ENCODE measurements at places on chromosomes 3 and 15. TPM values are rescaled to one million over a fixed set of nuclear protein-coding genes. Genes with fewer than 3 reads are reported as not detected.
A peak's percentile ranks its signal among the peaks of the same experiment; 100 is the strongest.

- no peaks in the 10 kb centered on the region for H3K36me3 ChIP-seq
- H3K4me1 ChIP-seq = no peaks in the 10 kb centered on the region
- no peak for DNase-seq
- no peaks in the 10 kb centered on the region for H3K27me3 ChIP-seq
- no peak overlapping the region for H3K27ac ChIP-seq
Measured at GRCh38 chr3:102059145-102059943, 210.0 kb downstream of the NFKBIZ start.

GRCh38 chr15:70033109-70033508 lies 64.6 kb downstream of the TLE3 start:
- H3K27ac ChIP-seq = no peak overlapping the region

DNA sequence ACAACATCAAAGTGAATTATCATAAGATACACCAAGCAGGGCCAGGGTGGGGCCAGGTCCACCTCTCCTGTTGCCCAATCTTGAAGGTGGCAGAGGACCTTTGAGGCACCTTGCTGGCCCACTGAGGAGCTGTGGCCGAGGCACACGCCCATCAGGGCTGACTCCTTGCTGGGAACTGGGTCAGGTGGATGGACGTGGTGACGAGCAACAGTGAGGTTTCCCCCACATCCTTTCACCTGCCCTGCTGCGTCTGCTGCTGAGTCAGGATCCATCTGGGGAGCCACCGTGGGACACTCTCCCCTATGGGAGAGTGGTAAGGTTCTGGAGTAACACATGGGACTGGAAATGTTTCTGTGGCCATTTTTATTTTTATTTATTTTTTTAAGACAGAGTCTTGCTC lies 17.3 kb upstream of the FURIN start:
- H3K27me3 ChIP-seq = no peaks in the 10 kb centered on the region
- H3K4me1 ChIP-seq = peaks cover 7% of the 10 kb centered on the region

DNA sequence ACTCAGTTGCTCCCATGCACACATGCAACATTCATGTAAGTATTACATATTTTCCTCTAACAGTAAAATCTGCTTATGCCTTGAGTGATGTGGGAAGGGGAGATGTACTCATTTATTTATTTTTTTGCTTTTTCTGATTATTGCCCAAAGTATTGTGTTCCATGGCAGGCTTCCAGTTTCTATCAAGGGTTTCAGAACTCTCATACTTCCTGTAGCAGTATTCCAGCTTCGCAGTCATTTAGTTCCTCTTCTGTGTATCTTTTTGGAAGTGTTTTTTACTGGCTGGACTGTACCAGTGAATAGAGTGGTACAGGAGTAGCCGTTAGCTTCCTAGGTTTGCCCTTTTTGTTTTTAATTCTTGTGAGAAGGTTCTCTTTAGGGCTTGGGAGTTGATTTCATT lies 26.9 kb downstream of the RAB11A start:
- H3K4me1 ChIP-seq = no peaks in the 10 kb centered on the region
- peaks cover 51% of the 10 kb centered on the region for H3K36me3 ChIP-seq
- no peak overlapping the region for H3K27ac ChIP-seq

GRCh38 chr3:42507761-42508335 lies 5.4 kb downstream of the VIPR1 start:
- no peaks in the 10 kb centered on the region for H3K4me1 ChIP-seq
- DNase-seq = no peak
- no peaks in the 10 kb centered on the region for H3K36me3 ChIP-seq
- no peak overlapping the region for H3K27ac ChIP-seq
- H3K4me3 ChIP-seq = no peak overlapping the region

- peak; percentile 45 for DNase-seq
- peaks cover 54% of the 10 kb centered on the region for H3K36me3 ChIP-seq
- no peaks in the 10 kb centered on the region for H3K27me3 ChIP-seq
- H3K4me3 ChIP-seq = no peak overlapping the region
Measured at GRCh38 chr3:141411251-141411771, 43.0 kb downstream of the ZBTB38 start.

GRCh38 chr3:71868876-71869275 lies 83.9 kb upstream of the PROK2 start:
- no peak for DNase-seq
- H3K27ac ChIP-seq = no peak overlapping the region
- H3K4me1 ChIP-seq = peaks cover 16% of the 10 kb centered on the region
- H3K27me3 ChIP-seq = 0 out of 2 replicates have a peak, but pooled peaks cover 4% of the 10 kb centered on the region
- H3K4me3 ChIP-seq = no peak overlapping the region

DNA sequence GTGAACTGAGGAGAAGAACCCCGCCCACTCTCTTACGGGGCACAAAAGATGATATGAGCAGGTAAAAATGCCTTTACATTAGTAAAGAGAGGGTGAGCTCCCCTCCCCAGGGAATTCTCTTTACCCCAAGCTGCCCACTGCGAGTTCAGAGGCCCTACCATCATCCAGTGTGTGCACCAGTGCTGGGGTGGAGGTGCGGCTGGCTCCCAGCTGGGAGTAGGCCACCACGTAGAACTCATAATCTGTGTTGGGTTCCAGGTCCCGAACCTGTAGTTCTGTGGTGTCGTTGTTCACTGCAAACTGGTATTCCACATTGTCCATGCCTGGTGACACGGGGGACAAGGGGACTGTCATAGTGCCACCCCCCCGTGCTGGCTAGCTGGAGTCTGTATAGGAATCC lies 17.1 kb upstream of the IGDCC3 start:
- no peak overlapping the region for H3K4me3 ChIP-seq
- H3K27me3 ChIP-seq = no peaks in the 10 kb centered on the region
- no peak overlapping the region for H3K27ac ChIP-seq
- H3K4me1 ChIP-seq = no peaks in the 10 kb centered on the region

- peaks cover 20% of the 10 kb centered on the region for H3K36me3 ChIP-seq
- H3K27ac ChIP-seq = no peak overlapping the region
- no peaks in the 10 kb centered on the region for H3K27me3 ChIP-seq
- H3K4me3 ChIP-seq = no peak overlapping the region
- no peak for DNase-seq
Measured at GRCh38 chr3:53184701-53185100, 23.7 kb downstream of the PRKCD start.

CLEC3B gene
- total RNA-seq = 11.6 TPM

MKRN3 gene
- 0.38 TPM for total RNA-seq

UBAP1L gene
- 0.38 TPM for total RNA-seq

Measured in SJSA1 (cell line).